ENCODE measurements at places on chromosomes 5 and 9. TPM values are rescaled to one million over a fixed set of nuclear protein-coding genes. Genes with fewer than 3 reads are reported as not detected.

The SPATA31D4 gene
- not detected for polyA plus RNA-seq

The CAST gene
- 20.8 TPM for polyA plus RNA-seq

DNA sequence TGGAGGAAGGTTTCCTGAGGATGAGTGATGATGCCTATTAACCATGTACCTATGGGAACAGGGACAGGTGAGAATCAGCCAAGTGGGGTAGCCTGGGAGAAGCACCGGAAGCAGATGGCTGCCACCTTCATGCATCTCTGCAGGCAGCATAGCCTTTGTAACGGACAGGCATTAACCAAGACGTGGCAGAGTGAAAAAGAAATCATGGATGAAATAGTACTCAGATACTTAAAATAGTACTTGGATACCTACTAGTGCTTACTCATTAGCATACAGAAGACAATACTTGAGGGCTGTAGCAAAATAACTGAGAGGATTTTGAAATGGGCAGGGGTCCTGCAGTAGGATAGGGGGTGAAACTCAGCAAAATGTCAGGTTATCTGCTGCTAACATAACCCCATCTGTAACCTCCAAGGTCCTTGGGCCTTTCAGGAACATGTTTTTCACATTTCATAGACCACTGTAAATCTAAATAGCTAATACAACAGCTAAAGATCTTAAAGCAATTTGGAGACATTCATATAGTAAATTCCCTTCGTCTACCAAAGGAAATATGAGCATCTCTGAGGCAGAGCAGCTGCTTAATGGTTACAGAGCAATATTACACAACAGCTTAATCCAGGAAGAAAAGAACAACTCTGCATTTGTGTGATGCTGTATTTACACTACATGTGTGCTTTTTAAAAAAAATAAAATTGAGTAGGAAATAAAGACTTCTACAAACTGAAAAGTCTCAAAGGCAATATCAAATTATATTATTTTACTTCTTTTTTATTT, 154.3 kb downstream of the NFIB start:
- H3K27ac ChIP-seq, result no peak overlapping the region
- no peaks in the 10 kb centered on the region for H3K36me3 ChIP-seq
- no peaks in the 10 kb centered on the region for H3K27me3 ChIP-seq
- H3K4me3 ChIP-seq, result no peak overlapping the region
- DNase-seq, result no peak

- H3K27ac ChIP-seq, result no peak overlapping the region
- no peak for DNase-seq
- no peaks in the 10 kb centered on the region for H3K4me1 ChIP-seq
- no peaks in the 10 kb centered on the region for H3K27me3 ChIP-seq
These were observed 1003.6 kb downstream of the CDH9 start for GRCh38 chr5:26034813-26035212.

DNA sequence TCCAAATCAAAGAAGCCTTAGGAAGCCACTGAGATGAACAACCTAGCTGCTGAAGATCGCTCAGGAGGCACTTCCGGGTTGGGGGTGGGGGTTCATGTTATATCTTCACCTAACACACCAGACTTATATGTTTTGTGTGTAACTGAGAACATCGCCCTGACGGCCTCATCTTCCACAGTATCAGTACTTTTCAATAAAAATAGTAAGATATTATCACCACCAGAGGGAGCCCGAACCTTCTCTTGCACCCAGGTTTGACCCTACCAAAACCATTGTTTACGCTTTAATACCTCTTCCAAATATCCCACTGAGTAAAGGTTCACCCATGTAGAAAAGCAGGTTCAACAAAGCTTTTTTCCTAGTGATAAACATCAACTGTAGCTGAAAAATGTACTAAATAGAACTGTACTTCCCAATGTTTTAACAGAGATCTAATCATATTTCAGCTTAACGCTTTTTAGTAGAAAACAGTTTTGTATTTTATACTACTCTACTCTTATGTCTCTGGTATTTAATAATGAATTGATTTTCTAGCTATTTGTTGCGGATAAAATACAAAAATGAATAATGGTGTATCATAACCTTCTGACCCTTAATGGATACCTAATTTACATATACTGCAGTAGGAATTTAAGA, 244.0 kb downstream of the EPB41L4A start:
- no peaks in the 10 kb centered on the region for H3K36me3 ChIP-seq
- H3K27me3 ChIP-seq, result no peaks in the 10 kb centered on the region

Measured in endothelial cell of umbilical vein (primary cell).